ENCODE measurements at places on chromosomes 7 and 10.

DNA sequence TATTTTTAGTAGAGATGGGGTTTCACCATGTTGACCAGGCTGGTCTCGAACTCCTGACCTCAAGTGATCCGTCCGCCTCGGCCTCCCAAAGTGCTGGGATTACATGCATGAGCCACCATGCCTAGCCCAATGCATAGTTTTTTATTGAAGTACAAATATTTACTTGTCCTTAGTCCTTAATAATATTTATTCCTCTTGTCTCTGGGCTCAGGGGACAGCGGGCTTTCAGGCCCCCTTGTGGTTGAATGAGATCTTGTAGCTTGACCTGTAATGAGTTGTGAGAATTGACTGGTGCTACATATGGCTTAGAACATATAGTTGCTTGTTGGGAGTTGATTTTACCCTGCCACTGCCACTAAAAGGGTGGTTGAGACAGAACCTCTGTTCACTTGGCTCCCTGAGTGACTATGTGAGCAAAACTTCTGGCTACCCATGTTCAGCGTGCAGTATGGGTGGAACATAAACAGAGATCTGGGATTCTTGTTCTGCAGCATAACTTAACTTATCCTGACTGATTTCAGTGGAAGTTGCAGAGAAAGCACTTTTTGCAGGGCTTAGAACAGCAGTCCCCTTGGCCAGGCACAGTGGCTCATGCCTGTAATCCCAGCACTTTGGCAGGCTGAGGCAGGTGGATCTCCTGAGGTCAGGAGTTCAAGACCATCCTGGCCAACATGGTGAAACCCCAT is 14.9 kb downstream of the CCL26 start:
- no peak for DNase-seq
- peaks cover under 1% of the 10 kb centered on the region for H3K4me1 ChIP-seq
- H3K4me3 ChIP-seq: no peak overlapping the region
- H3K36me3 ChIP-seq: no peaks in the 10 kb centered on the region

- DNase-seq: no peak
- H3K4me1 ChIP-seq: no peaks in the 10 kb centered on the region
Observed at GRCh38 chr7:94452239-94452638, 57.4 kb upstream of the CASD1 start.

GRCh38 chr10:86340991-86341260 is 25.7 kb downstream of the GRID1 start:
- no peak overlapping the region for H3K27ac ChIP-seq
- H3K27me3 ChIP-seq: no peaks in the 10 kb centered on the region

GRCh38 chr7:27689591-27690164 is 27.0 kb upstream of the HIBADH start:
- no peaks in the 10 kb centered on the region for H3K36me3 ChIP-seq
- H3K27me3 ChIP-seq: peaks cover 11% of the 10 kb centered on the region
- H3K4me3 ChIP-seq: no peak overlapping the region
- no peak overlapping the region for H3K27ac ChIP-seq
- H3K4me1 ChIP-seq: no peaks in the 10 kb centered on the region

DNA sequence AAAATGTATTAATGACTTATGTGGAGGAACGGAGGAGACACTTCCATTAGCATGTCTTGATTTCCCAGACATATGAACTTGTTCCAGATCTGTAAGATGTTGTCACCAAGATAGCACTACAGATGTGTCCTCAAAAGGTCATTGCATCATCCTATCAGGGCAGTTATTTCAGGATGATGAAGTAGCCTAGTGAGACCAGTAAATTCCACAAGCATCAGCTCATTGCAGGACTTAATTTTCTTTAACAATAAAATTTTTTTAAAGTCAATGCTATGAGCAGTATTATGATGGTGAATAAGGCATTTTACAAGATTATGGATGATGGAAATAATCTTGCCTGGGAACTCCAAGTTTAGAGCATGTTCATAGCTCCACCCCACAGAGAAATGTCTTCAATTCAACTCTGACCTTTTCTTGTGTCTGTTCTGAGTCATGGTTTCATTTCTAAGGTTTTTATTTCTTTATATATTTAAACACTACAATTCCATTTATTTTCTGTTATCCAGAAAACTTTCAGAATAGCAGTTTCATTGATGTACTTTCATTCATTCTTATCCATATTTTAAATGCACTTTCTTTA is 1203.3 kb upstream of the CELF2 start:
- H3K27me3 ChIP-seq: peaks cover 3% of the 10 kb centered on the region
- H3K4me1 ChIP-seq: no peaks in the 10 kb centered on the region
- no peak overlapping the region for H3K4me3 ChIP-seq

GRCh38 chr10:80945264-80945880 is 407.7 kb downstream of the SH2D4B start:
- no peaks in the 10 kb centered on the region for H3K4me1 ChIP-seq
- H3K36me3 ChIP-seq: no peaks in the 10 kb centered on the region
- no peaks in the 10 kb centered on the region for H3K27me3 ChIP-seq
- no peak overlapping the region for H3K4me3 ChIP-seq

DNA sequence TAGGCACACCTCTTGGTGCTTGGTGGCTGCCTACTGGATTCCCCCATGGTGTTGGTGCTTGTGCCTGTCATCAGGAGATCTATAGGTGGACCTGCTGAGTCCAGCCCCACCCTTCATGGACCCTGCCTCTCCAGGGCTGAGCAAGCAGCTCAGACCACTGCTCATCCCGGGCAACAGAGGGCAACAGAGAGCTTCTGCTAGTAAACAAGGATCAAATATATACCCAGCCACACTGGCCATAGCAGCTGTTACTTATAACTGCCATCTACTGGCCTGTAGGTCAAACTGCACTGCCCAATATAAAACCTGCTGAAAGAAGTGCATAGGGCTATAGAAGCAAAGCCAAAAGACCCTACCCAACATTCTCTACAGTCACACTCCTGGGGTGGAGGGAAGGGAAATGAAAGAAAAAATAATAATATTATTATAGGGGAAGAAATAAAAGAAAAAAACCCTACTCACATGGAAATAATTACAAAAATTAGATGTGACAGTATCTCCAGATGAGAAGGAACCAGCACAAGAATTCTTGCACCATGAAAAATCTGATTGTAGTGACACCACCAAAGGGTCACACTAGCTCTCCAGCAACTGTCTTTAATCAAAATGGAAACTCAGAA is 54.9 kb upstream of the ZNF800 start:
- no peak overlapping the region for H3K4me3 ChIP-seq
- H3K4me1 ChIP-seq: peaks cover 2% of the 10 kb centered on the region
- DNase-seq: peak; percentile 53
- H3K36me3 ChIP-seq: no peaks in the 10 kb centered on the region

DNA sequence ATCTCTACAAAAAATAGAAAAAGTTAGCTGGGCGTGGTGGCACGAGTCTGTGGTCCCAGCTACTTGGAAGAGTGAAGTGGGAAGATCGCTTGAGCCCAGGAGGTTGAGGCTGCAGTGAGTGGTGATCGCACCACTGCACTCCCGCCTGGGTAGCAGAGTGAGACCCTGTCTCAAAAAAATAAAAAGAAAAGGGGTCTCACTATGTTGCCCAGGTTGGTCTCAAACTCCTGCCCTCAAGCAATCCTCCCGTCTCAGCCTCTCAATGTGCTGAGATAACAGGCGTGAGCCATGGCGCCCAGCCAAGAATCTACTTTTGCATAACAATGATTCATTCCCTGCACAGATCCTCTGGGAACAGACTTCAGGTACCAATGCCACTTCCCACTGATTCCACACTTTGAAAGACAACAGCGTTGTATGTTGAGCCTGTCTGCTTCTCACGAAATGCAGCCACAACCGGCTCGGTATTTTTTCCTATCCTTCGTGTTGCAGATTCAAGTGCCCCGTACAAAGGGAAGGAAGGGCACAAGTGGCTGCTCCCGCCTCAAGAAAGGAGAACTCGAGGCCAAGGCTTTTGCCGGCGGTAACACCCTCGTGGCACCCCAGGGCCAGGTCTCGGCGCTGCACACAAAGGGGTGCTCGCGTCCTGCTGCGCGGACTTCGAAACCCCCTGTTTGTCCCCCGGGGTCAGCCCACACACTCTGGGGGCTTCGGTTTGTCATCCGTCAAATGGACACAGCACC is 745 bp downstream of the DAGLB start:
- H3K4me1 ChIP-seq: peaks cover 26% of the 10 kb centered on the region
- H3K36me3 ChIP-seq: peaks cover 20% of the 10 kb centered on the region
- H3K27ac ChIP-seq: peak overlapping the region; percentile 94

- H3K36me3 ChIP-seq: no peaks in the 10 kb centered on the region
- no peak overlapping the region for H3K27ac ChIP-seq
- no peaks in the 10 kb centered on the region for H3K4me1 ChIP-seq
- peaks cover 27% of the 10 kb centered on the region for H3K27me3 ChIP-seq
Observed at GRCh38 chr7:24368161-24368560, 84.2 kb downstream of the NPY start.

GRCh38 chr10:65993451-65993850 is 932.4 kb upstream of the LRRTM3 start:
- DNase-seq: no peak
- H3K4me3 ChIP-seq: no peak overlapping the region
- H3K36me3 ChIP-seq: no peaks in the 10 kb centered on the region
- H3K27ac ChIP-seq: no peak overlapping the region
- no peaks in the 10 kb centered on the region for H3K27me3 ChIP-seq
- no peaks in the 10 kb centered on the region for H3K4me1 ChIP-seq

- no peak overlapping the region for H3K27ac ChIP-seq
- H3K4me3 ChIP-seq: peak overlapping the region; percentile 64
- peaks cover 2% of the 10 kb centered on the region for H3K4me1 ChIP-seq
- no peaks in the 10 kb centered on the region for H3K36me3 ChIP-seq
- DNase-seq: no peak
- peaks cover 62% of the 10 kb centered on the region for H3K27me3 ChIP-seq
Observed at GRCh38 chr7:131555552-131556052, 826 bp downstream of the PODXL start.

GRCh38 chr10:51369903-51370302 is 295.6 kb downstream of the PRKG1 start:
- no peaks in the 10 kb centered on the region for H3K36me3 ChIP-seq
- no peak overlapping the region for H3K27ac ChIP-seq
- no peak for DNase-seq
- H3K4me3 ChIP-seq: no peak overlapping the region
- no peaks in the 10 kb centered on the region for H3K4me1 ChIP-seq

- no peak for DNase-seq
- H3K4me1 ChIP-seq: no peaks in the 10 kb centered on the region
- H3K4me3 ChIP-seq: no peak overlapping the region
- H3K27ac ChIP-seq: no peak overlapping the region
- H3K36me3 ChIP-seq: no peaks in the 10 kb centered on the region
- peaks cover 15% of the 10 kb centered on the region for H3K27me3 ChIP-seq
Observed at GRCh38 chr10:14162629-14163344, 167.9 kb downstream of the FRMD4A start.

- H3K4me3 ChIP-seq: no peak overlapping the region
- H3K36me3 ChIP-seq: no peaks in the 10 kb centered on the region
- DNase-seq: no peak
- H3K4me1 ChIP-seq: peaks cover 25% of the 10 kb centered on the region
- H3K27me3 ChIP-seq: peaks cover 9% of the 10 kb centered on the region
Observed at GRCh38 chr7:74307738-74308505, 18.7 kb downstream of the CLIP2 start.

DNA sequence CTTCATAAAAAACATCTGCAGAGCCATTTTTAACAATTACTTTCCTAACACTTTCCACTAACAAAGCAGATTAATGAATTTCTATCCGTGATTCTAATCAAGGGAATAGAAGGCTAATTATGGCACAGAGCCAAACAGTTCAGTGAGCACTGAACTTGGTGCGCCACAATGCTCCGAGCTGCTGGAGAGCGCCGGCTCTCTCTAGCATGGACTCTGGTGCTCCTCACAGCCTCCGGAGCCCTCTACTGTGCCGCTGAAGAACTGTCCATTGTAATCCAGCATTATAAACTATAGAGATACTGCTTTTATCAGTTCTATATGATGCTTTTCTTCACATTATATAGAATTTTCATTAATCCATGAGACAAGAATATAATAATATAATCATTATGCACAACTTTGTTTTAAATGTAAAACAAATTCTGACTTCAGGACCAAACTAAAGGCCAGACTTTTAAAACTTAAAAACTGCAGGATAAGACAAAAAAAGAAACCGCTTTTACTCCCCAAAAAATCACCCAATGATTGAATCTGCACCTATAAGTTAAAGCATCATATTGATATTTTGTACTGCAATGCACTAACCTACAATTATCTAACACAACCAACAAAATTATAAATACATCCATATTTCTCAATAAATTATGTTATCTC is 123.6 kb downstream of the RNF32 start:
- no peaks in the 10 kb centered on the region for H3K27me3 ChIP-seq
- no peak overlapping the region for H3K27ac ChIP-seq
- H3K36me3 ChIP-seq: peaks cover 29% of the 10 kb centered on the region
- no peak overlapping the region for H3K4me3 ChIP-seq
- DNase-seq: no peak
- peaks cover 2% of the 10 kb centered on the region for H3K4me1 ChIP-seq

DNA sequence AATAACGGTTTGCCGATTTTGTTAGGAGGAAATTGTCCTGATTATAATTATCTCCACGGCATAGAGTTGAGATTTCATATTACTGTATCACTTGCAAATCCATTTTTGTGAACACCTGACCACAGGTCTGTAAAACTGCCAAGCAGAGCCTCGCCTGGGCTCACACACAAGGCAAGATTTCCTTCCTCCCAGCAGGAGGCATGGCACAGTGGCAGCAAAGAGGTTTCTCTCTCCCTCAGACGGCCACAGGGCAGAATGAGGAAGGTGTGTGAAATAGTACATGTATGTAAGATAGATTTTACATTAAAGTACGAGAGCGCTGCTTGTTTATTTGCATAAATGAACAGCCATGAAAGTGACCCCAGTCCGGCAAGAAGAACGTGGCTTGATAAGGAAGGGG is 130.1 kb downstream of the CELF2 start:
- H3K4me3 ChIP-seq: peak overlapping the region; percentile 91
- H3K27me3 ChIP-seq: no peaks in the 10 kb centered on the region
- DNase-seq: no peak

DNA sequence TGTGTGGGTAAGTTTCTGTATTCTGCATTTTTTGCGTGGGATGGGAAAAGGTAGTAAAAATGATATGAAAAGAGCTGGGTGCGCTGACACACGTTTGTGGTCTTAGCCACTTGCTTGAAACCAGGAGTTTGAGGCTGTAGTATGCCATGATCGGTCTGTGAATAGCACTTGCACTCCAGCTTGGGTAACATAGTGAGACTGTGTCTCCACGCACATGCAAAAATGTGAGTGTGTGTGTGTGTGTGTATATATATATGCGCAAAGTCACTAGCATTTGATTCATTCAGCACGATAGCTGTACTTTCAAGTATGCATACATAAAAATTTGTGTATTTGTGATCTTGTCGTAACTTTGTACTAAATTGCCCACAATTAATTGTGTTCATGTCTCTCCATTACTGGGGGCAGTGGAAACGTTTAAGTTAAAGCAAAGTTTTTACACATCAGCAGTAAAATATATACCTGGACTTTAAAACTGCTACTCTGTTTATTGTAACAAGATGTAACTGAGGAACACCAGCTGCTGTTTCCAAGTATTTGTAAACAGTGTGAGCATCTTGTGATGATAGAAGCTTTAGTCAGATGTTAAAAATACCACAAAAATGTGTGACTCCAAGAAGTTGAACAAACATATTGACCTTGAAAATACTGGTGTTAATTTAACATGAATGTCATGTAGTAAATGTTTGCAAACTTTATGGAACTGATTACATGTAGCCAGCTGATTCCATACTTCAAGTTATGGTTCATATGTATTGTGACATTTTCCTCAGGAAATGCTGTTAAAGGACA is 1.6 kb downstream of the ZRANB1 start:
- no peak overlapping the region for H3K4me3 ChIP-seq
- H3K4me1 ChIP-seq: peaks cover 13% of the 10 kb centered on the region
- no peak for DNase-seq
- H3K36me3 ChIP-seq: peaks cover 17% of the 10 kb centered on the region
- H3K27me3 ChIP-seq: no peaks in the 10 kb centered on the region

Data from activated naive CD8-positive, alpha-beta T cell treated with anti-CD3 and anti-CD28 coated beads, Interleukin-2, amount 10 ng/mL, durations not matched to agents 7 days and 5 days (primary cell).